ENCODE measurements at places on chromosomes 5 and 9. TPM values are rescaled to one million over a fixed set of nuclear protein-coding genes. Genes with fewer than 3 reads are reported as not detected.

DNA sequence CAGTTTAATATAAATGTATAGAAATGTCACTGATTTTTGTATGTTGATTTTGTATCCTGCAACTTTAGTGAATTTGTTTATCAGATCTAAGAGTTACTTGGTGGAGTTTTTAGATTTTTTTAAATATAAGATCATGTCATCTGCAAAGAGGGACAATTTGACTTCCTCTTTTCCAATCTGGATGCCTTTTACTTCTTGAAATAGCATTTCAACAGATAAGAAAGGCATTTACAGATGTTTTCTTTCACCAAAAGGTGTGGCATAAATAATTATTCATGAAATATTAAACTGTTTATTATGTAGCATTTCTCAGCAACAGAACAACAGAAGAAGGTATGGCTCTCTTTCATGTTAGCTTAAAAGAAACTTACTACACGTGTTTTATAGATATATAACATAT lies 34.9 kb upstream of the NIPBL start:
- H3K27ac ChIP-seq, result no peak overlapping the region
- DNase-seq, result no peak
- H3K4me3 ChIP-seq, result no peak overlapping the region
- no peaks in the 10 kb centered on the region for H3K27me3 ChIP-seq
- no peaks in the 10 kb centered on the region for H3K36me3 ChIP-seq

DNA sequence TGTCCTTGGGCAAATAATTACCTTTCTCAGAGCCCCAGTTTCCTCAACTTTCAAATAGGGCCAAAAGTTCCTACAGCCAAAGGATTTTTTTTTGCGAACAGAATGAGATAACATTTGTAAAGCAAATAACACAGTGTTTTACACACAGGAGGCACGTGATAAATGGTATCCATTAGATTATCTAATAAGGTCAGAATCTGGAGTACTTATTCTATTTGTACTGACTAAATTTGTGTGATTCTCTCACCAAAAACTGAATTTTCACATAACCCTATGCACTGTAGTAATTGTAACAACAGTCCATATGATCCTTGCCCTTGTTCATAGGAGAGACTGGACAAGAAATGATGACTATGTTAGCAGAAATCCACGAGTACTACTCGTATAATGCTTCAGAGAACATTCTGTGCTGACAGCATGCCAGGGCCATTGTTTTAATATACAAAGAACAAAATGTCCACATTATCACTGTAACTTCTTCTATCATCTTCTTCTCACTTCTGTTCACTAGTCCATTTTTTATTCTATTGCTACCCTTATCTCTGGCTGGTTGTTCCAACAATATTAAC lies 13.9 kb upstream of the FEM1C start:
- no peak for DNase-seq
- H3K36me3 ChIP-seq, result no peaks in the 10 kb centered on the region
- peaks cover 7% of the 10 kb centered on the region for H3K4me1 ChIP-seq
- no peak overlapping the region for H3K27ac ChIP-seq

- H3K4me1 ChIP-seq, result no peaks in the 10 kb centered on the region
- DNase-seq, result no peak
- H3K27ac ChIP-seq, result no peak overlapping the region
- H3K36me3 ChIP-seq, result no peaks in the 10 kb centered on the region
These were observed 101.3 kb downstream of the PHF2 start for GRCh38 chr9:93677641-93678136.

GRCh38 chr9:5140151-5140550 lies 45.3 kb downstream of the INSL6 start:
- H3K4me3 ChIP-seq, result no peak overlapping the region
- no peaks in the 10 kb centered on the region for H3K27me3 ChIP-seq
- peak; percentile 32 for DNase-seq
- H3K36me3 ChIP-seq, result no peaks in the 10 kb centered on the region

- peaks cover 5% of the 10 kb centered on the region for H3K36me3 ChIP-seq
- peaks cover 68% of the 10 kb centered on the region for H3K4me1 ChIP-seq
- no peak overlapping the region for H3K27ac ChIP-seq
- peak overlapping the region; percentile 77 for H3K4me3 ChIP-seq
- no peaks in the 10 kb centered on the region for H3K27me3 ChIP-seq
- no peak for DNase-seq
These were observed 139.3 kb downstream of the LHFPL2 start for GRCh38 chr5:78509145-78509865.

DNA sequence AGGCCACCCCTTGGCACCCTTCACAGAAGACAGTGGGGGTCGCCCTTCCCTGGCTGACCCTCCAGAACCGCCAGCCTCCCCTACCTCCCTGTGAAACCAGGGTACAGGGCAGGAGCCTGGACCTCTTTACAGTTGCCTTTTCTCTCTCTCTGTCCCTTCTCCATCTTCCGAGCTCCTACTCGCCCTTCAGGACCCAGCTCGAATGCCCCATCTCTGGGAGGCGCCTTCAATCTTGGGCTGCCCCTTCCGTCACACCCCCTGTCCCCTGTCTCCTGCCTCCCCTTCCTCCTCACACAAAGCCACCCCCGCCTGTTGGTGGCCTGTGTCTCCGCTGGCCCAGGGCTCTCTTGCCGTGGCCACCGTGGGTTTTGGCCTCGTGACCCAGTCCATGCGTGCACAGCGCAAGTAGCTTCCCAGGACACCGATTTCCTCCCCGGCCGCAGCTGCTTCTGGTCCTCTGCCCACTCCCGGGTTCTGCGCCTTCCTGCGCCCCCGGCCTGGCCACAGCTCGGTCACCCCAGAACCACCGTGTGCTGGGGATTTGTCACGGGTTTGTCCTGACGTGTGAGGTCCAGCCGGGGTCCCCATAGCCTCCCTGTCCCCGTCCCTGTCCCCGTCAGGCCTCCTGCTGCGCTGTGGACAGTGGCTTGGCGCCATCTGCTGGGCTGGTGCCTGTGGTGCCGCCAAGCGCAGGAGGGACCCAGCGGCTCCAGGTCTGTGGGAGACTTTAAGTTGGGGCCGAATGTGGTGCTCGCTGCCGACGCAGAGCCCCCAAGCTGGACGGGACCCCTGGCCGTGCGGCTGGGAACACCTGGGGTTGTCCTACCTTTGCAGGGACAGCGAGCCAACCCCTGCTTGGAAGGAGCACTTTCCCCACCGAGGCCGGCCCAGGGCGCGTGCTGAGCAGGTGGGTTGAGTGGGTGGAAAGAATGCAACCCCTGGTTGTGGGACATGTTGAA lies 4.0 kb upstream of the TMEM250 start:
- no peaks in the 10 kb centered on the region for H3K27me3 ChIP-seq
- no peak overlapping the region for H3K4me3 ChIP-seq
- no peak overlapping the region for H3K27ac ChIP-seq
- peak; percentile 89 for DNase-seq
- H3K4me1 ChIP-seq, result peaks cover 9% of the 10 kb centered on the region

DNA sequence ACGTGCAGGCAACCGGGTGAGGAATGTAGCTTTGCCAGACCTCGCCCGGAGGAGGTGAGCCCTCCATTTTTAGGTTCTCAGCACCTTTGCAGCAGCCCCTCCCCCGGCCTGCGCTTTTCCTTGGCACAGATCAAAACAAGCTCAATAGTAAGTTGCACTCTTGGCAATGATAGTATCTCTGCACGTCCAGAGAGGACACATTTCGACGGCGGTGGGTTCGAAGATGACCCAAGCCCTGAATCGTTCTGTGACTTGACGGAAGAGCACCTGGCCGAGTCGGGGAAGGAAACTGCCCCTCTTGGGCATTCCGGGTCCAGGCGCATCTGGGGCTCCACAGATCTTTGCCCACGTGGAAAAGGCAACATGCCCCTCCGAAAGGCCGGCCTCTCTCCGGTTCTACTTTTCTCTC lies 904 bp downstream of the GDNF start:
- no peaks in the 10 kb centered on the region for H3K27me3 ChIP-seq
- peaks cover 4% of the 10 kb centered on the region for H3K4me1 ChIP-seq
- H3K36me3 ChIP-seq, result no peaks in the 10 kb centered on the region
- H3K4me3 ChIP-seq, result no peak overlapping the region
- DNase-seq, result no peak
- H3K27ac ChIP-seq, result no peak overlapping the region

GRCh38 chr5:29697785-29698414 lies 1495.6 kb upstream of the CDH6 start:
- H3K36me3 ChIP-seq, result no peaks in the 10 kb centered on the region
- no peaks in the 10 kb centered on the region for H3K27me3 ChIP-seq
- H3K4me3 ChIP-seq, result no peak overlapping the region
- no peak overlapping the region for H3K27ac ChIP-seq
- peak; percentile 62 for DNase-seq

Gene SLC6A3
- total RNA-seq, result not detected

Gene OTULINL
- not detected for total RNA-seq

Gene IRX1
- not detected for total RNA-seq
